Stimulated activated CD4-positive, alpha-beta T cell treated with anti-CD3 and anti-CD28 coated beads, Interleukin-2, amount 100 ng/mL, for 24 hours (primary cell): ENCODE measurements at places on chromosomes 6 and 20.
A peak's percentile ranks its signal among the peaks of the same experiment; 100 is the strongest.

DNA sequence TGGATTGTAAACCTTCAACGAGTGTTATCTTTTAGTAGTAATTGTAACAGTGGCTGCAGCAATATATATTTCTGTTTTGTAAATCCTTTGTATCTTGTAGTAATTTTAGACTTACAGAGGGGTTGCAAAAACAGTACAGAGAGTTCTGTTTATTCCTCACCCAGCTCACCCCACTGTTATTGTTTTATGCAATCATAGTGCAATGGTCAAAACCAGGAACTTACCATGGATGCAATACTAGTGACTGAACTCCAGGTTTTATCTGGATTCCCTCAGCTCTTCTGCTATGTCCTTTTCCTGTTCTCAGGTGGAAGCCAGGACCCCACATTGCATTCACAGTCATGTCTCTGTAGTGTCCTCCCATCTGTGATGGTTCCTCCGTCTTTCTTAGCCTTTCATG, 42.5 kb upstream of the NKX2-2 start:
- no peak for DNase-seq

- no peak for DNase-seq
These were observed 33.9 kb upstream of the PIM1 start for GRCh38 chr6:37135835-37136694.

GRCh38 chr20:15814911-15815310, 758.3 kb downstream of the KIF16B start:
- no peak for DNase-seq

DNA sequence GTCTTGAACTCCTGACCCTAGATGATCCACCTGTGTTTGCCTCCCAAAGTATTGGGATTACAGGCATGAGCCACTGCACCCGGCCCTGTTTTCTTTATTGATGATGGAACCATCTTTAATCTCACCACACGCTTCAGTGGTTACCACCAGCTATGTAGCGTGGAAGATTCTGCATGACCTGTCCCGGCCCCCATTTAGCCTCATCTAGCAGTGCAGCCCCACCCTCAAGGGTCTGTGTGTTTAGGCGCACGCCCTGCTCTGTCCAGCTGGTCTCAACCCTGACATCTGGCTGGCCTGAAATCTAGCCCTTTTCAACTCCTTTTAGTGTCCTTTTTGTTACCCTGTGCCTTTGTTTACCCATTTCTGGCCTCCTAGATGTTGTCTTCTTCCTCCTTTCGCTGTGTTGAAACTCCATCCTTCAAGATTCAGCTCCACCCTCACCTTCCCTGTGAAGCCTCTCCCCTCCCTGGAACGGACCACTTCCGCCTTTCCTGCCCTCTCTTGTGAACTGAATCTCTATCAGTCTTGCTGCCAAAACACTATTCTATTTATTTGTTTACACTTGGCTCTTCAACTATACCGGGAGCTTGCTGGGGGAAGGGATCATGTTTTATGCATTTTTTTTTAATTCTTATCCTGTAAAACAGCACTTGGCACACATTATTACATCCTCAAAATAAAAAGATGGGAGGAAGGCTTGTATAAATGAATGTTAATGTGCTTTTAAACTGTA, 101.0 kb upstream of the MTHFD1L start:
- DNase-seq, result no peak

DNA sequence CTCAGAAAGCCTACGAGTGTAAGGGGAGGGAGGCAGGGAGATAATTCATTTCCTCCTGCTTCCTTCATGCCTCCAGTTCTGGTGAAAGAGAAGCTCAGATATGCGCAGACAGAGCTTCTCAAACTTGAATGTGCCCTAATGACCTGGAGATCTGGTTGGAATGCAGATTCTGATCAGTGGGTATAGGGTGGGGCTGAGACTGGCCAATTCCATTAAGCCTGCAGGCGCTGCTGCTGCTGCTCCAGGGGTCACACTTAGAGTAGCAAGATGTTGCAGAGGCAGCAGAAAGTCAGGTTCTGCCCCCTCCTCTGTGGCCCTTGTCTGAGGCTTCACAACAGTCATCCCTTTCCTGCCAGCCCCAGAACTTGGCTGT, 161.0 kb downstream of the DHX35 start:
- DNase-seq, result no peak

DNA sequence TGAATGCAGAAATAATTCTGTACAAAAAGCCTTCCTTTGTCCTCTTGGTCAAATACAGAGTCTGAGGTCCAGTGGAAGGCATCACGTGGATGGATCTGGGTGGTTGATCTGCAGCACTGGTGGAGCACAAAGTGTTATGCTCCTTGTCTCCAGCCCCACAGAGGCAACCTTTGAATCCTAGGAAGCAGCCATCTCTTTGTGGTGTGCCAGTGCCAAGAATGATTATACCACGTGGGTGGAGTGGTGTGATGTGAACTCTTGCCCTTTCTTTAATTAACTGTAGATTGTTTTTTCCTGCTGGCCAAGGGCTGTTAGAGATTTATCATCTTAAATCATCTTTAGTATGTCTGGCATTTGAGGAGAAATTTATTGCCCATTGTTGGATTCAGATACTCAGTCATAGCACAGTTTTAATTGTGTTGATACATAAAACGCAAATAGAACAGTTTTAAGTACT, 31.1 kb downstream of the NCOA7 start:
- DNase-seq, result no peak

GRCh38 chr6:169328112-169328801, 74.6 kb upstream of the THBS2 start:
- DNase-seq, result no peak

DNA sequence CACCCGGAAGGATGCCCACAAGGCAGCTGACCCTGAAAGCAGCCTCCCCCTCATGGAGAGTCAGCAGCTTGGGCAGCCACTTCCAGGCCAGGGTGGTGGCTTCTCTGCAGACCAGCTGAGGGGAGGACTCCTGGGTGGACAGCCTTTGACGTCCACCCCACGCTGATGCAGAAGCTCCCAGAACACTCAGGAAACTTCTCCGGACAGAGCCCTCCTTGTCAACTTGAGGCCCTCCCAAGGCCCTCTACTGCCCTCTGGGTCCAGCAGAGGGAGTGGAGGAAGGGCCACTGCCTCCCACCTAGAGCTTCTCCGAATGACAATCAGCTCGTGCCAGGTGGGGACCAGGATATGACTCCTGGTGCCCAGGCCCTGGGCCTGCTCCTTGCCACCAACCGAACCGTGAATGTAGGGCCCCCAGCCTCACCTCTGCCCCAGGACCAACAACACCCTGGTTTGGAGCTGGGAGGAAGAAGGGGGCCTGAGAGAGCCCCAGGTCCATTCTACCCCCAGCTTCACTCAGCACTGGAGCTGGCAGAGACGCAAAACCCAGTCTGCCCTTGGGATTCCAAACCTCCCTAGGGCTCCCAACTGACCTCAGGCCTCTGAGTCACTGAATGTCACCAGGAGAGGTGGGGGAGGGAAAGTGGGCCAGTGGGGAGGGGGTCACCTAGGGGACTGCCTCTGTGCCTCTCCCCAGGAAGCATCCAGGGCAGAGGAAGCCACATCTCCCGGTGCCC, 10.9 kb upstream of the SLC22A7 start:
- no peak for DNase-seq

DNA sequence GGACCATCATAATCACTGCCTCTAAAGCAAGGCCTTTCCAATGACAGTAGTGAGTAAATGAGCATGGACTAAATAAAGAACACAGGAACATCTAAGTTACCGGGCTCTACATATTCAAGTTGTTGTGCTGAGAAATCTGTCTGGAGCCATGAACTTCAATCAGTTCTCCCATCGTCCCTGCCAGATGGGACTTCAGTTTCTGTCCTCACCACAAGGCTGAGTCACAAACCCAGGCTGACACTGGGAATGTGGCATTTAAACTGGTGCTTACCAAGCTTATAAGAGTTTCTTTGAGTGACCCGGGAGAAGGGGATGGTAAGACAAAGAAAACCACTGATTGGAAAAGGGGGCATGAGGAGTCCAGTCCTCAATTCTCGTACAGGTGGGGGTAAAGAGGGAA, 497.0 kb downstream of the MAFB start:
- no peak for DNase-seq

- no peak for DNase-seq
These were observed 51.9 kb downstream of the PYGB start for GRCh38 chr20:25299806-25300205.

GRCh38 chr6:2522521-2522920, 228.2 kb downstream of the MYLK4 start:
- no peak for DNase-seq

DNA sequence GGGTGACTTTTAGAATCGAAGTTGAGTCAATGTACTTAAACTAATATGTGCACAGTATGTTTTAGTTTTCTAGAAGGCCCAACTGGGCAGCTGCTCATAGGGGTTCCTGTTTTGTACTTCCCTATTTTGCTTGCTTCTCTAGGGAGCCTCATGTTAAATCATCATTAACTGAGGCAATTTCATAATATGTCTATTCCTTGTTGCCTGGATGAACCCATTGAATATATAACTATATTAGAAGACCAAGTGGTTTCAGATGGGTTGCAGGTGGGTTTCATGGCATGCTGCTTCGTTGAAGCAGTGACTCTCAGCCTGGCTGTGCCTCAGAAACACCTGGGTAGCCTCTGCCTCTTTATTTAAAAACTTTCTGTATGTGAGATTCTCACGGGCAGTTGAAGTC, 22.2 kb downstream of the CARMIL1 start:
- no peak for DNase-seq

- no peak for DNase-seq
These were observed 196.5 kb upstream of the THBS2 start for GRCh38 chr6:169450097-169450496.

DNA sequence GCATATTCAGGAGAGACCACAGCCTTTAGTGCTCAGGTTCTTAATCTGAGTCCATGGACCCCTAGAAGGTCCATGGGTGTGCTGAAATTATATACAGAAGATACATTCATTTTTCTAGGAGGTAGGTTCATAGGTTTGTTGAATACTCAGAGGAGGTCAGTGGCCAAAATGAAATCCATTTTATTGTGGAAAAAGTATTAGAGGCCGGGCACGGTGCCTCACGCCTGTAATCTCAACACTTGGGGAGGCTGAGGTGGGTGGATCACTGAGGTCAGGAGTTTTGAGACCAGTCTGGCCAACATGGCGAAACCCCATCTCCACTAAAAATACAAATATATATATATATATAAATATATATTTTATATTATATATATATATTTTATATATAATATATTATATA, 9.0 kb upstream of the UST start:
- DNase-seq, result no peak

- no peak for DNase-seq
These were observed 460.4 kb upstream of the RUNX2 start for GRCh38 chr6:44867571-44868334.

DNA sequence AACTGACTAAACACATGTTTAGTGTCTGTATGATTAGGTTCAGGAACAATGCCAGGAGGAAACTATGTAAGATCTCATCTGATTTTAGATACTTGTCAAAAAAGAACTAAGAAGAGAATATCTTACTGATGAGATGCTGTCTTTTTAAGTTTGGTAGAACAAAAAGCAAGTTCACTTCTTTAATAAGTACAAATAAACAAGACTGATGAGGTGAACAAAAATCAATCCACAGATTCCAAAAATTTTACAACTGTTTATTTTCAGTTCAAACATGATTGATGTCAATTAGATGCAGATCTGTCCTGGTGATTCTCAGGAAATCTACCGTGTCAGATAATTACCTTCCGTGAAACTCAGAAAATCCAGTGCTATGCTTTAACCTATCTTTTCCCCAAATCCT, 24.9 kb downstream of the EPHA7 start:
- no peak for DNase-seq

GRCh38 chr6:128899341-128900050, 16.6 kb downstream of the LAMA2 start:
- DNase-seq, result no peak

- no peak for DNase-seq
These were observed 228.6 kb upstream of the PMEPA1 start for GRCh38 chr20:57938158-57939108.

- no peak for DNase-seq
These were observed 118.7 kb upstream of the RIPOR2 start for GRCh38 chr6:25054469-25054868.

DNA sequence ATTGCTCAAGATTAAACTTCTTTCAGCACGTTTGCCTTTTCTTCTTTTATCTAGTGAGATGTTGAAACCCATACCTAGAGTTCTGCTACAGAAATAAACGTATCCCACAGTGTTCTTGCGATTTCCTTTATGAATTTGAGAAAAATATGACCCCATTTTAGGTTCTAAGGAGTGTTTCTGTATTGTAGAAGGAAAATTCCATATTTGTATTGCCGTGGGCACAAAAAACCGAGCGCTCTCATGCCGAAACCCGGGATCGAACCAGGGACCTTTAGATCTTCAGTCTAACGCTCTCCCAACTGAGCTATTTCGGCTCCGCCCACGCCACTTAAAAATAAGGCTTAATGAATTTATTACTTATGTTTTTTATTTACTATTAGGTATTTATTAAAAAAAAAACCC, 23.7 kb downstream of the ZNF311 start:
- DNase-seq, result peak; percentile 84

DNA sequence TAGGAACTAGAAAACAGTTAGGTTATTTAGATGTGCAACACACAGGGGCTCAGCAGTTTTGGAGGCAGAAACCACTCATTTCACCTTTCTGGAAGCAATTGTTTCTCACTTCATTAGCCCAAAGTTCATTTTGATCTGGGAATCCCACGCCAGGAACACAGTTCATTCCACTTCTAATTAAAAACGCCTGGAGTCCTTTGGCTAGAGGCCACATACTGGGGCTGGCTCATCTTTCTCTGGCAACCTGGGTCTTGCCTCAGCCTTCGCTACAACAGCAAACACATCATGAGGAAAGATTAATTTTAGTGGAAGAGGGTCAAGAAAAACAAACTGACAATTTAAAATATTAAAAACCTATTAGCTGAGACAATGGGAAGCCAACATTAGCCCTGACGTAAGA, 69.7 kb downstream of the RFPL4B start:
- no peak for DNase-seq

DNA sequence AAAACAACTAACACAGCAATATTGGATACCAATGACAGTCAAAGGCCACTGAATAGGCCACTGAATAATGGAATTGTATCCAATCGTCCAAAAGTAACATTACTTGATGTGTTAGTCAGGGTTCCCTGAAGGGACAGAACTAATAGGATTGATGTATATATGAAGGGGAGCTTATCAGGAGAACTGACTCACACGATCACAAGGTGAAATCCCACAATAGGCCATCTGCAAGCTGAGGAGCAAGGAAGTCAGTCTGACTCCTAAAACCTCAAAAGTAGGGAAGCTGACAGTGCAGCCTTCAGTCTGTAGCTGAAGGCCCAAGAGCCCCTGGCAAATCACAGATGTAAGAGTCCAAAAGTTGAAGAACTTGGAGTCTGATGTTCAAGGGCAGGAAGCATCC, 571.4 kb downstream of the PRKN start:
- no peak for DNase-seq

DNA sequence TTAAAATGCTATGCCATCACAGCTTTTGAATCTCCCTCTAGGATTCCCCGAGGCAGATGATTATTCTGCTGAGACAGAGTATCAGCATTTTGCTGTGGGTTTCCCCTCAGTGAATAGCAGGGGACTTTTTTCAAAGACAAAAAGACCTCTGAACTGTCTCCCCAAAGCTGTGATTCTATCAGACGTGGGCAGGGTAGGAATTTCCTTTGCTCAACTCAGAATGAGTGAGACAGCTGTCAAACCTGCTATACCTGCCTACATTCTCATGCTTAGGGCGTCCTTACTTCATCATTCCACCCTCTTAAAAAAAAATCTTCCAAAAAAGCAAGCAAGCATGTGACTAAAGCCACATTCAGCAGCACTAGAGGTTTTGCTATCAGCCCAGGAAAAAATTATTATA, 147.6 kb upstream of the FAM83B start:
- no peak for DNase-seq

- no peak for DNase-seq
These were observed 78.6 kb downstream of the INSM1 start for GRCh38 chr20:20446425-20447015.
